A172 (cell line): ENCODE measurements at places on chromosomes 1 and 21.
A peak's percentile ranks its signal among the peaks of the same experiment; 100 is the strongest.

GRCh38 chr1:11862890-11863289 is 4.1 kb upstream of the NPPB start:
- peak; percentile 19 for DNase-seq

DNA sequence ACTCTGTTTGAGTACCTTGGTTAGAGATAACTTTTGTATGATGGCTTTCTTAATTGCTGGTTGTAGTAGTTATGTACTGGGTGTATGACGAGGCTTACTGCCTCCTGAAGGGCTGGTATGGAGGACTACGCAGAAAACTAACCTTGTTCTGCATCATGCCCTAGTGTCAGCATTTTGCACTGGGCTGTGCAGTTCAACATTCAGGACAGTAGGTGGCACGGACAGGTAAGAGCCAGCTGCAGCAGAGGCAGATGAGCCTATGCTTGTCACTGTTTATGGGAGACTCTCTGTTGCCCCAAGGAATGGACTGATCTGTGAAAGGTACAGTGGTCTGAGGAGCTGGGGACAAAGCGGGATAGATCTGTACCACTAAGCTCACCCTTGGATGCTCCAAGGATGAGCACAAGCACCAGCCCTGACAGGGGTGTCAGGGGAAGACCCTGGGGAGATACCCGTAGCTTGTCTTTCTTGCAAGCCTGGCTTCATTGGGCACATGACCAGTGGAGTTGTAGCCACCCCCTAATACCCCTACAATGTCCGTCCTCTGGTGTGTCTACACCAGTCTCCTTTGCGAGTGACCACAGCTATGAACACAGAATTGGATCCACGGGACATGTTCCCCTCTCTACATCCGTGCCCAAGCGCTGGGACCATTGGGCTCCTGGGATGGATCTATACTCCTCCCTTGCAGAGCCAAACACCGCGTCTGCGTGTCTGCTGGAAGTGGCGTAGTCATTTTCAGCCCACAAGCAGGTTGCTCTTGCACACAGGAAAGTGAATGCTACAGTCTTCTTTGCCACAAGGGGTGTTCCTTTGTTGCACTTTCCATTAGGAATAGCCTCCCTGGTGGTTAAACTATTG is 51.1 kb upstream of the CFHR3 start:
- DNase-seq = peak; percentile 41

DNA sequence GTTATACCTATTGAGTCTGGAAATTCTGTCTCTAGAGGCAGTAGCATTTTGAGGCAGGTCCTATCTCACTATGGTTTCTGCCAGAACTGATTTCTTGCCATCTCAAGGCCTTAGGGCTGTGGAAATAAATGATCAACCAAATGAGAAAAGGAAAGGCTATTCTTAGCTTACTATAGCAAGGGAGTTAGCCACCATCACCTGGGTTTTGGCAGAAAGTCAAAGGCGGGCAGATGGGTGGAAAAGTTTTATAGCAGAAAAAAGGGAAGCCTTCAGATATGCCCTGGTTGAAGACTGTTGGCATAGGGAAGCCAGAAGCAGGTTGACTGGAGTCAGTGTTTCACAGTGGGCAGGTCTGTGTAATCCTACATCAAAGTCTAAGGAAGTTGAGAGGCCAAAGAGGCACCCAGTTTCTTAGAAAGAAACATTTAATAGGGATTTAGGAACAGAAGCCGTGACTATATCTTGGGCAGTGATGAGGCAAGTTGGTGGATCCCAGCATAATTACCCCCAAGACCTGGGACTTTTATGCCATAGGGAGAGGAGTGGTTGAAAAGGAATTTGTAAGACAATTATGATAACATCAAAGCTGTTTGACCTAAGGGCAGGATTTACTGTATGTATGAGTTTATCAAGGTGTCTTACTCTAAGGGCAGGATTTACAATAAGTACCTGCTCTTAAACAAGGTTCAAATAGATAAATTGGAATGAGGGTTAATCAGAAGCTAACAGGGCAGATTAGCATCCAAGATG is 29.7 kb downstream of the CTH start:
- DNase-seq = no peak

- DNase-seq = no peak
These were observed 58.9 kb downstream of the KCNAB2 start for GRCh38 chr1:6104631-6105030.

DNA sequence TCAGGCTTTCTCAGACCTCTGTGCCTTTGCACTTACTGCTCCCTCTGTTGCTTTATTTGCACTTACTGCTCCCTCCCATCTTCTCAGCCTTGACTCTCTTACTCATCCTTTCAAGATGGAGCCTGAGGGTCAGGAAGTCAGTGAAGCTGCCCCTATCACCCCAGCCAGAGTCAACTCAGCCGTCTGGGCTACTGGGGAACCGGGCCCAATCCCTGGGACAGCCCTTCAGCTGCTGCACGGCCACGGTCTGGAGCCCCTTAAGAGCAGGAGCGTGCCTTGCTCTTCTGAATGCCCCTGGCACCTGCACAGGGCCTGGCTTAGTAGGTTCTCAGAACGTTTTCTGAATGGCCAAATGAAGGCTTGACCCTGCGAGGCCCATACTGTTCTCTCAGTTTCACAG is 244.4 kb downstream of the FOXD2 start:
- DNase-seq = no peak

- no peak for DNase-seq
These were observed 53.3 kb downstream of the SPEN start for GRCh38 chr1:15900662-15901279.

DNA sequence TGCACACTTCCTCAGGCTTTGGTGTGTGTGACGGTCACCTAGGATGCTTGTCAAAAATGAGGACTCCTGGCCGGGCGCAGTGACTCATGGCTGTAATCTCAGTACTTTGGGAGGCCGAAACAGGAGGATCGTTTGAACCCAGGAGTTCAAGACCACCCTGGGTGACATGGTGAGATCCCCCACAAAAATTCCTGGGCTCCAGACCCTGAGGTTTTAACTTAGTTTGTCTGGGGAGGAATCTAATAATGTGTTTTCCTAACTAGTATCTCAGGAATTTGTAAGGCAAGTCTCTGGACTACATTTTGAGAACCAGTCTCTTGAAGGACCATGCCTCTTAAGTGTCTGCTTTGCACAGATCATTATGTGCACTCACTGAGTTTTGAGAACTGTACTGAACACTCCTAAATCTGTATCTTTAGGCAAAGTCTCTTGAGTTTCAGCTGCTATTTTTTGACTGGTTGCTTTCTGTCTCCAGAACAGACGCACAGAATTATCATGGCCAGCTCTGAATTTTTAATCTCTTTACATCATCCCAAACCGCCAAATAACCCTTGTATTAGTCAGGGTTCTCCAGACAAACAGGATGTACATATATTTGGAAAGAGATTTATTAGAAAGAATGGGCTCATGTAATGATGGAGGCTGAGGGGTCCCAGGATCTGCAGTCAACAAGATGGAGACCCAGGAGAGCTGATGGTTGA is 45.5 kb upstream of the VANGL1 start:
- peak; percentile 49 for DNase-seq
